SHP77 (cell line): ENCODE measurements at places on chromosomes 4 and X.

DNA sequence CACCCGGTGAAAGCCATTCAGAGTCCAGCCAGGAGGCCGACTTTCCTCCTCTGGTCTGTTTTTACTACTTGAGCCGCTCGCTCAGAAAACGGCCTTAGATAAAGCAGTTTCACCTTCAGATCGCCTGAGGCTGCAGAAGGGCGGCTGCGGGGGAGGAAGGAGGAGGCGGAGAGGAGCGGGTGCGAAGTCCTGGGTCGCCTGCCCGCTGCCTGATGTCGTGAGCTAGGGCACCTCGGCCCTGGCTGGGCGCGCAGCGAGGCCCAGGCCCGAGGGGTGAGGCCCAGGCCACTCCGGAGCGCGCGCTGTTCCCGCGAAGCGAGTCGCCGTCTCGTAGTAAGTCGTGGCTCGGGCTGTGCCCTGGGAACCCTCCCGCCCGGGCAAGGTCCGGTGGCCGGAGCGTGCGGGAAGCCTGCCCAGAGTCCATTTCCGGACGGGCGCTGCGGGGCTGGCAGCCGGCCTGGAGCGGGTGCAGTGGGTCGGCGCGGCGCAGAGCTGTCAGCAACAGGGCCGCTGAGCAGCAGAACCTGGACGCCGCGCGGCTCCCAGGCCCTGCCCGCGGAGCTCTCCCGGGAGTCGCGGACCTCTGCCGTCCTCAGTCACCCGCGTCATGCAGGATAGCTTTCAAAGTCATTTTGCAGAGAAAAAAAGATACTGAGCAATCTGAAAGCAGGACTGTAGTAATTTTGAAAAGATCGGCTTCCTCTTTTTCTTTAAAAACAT is 18.6 kb downstream of the TRIM2 start:
- DNase-seq, result no peak

DNA sequence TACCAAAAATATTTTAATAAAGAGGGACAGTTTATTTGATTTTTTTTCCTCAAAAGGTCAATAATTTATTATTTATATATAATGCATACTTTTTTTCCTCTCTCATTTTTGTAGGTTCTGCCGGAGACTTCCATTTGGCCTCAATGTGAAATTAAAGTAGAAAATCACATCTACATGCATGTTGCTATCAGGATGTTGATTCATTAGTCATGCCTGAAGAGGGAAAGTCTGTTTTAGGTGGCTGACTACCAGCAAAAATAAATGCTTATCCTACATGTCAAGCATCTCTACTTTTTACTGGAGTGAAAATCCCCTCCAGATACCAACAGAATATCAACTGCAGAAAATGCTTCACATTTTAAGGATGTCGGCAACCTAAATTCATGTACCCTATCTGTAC is 41.5 kb downstream of the KIAA0232 start:
- DNase-seq, result no peak

GRCh38 chr4:24778464-24779225 is 16.7 kb upstream of the SOD3 start:
- DNase-seq, result no peak

- DNase-seq, result no peak
These were observed 107.6 kb upstream of the FAM9C start for GRCh38 chrX:13151828-13152517.

GRCh38 chr4:16767861-16768260 is 130.6 kb downstream of the LDB2 start:
- DNase-seq, result no peak
